ENCODE measurements at places on chromosomes 5 and 9. TPM values are rescaled to one million over a fixed set of nuclear protein-coding genes. Genes with fewer than 3 reads are reported as not detected.

Gene ZDHHC11B
- total RNA-seq: 5.4 TPM

Gene NUTM2G
- not detected for total RNA-seq

Gene IDNK
- 7.4 TPM for total RNA-seq

Gene MYORG
- total RNA-seq: 8.1 TPM

Gene PCDHA9
- 0.85 TPM for total RNA-seq

Gene GABRP
- total RNA-seq: 33.1 TPM

Gene IFNA13
- not detected for total RNA-seq

DNA sequence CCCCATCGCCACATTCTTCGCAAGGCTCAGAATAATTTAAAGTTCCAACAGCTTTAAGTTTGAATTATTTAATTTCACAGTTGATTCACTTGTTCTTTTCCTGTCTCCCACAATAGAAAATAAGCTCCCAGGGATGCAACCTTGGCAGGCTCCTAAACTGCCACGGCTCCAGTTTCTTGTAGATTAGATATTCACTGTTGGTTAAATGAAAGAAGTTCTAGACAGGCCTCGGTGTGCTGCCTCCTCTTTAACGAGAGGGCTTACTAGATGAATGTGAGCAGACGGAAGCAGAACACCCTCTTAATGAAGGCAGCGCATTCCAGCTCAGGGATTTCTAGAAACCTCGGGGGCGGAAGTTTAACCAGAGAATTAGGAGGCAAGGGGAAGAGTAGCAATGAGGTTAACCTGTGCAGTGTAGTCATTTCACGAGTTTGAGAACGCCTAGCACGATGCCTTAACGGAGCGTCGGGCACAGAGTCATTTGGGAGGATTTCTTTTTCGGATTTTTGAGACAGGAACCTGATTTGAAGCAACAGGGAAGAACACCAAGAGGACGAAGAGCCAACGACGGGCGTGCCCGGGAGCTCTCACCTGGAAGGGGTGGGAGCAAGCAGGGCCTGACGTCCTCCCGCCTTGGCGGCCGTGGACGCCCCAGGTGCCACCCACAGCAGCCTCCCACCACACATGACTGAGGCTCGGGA is 637 bp upstream of the SMC5 start:
- H3K4me3 ChIP-seq: peak overlapping the region; percentile 96
- peaks cover 14% of the 10 kb centered on the region for H3K4me1 ChIP-seq
- H3K27ac ChIP-seq: peak overlapping the region; percentile 94
- no peaks in the 10 kb centered on the region for H3K36me3 ChIP-seq
- no peaks in the 10 kb centered on the region for H3K27me3 ChIP-seq
- peak; percentile 86 for DNase-seq

- H3K4me1 ChIP-seq: no peaks in the 10 kb centered on the region
- no peak overlapping the region for H3K4me3 ChIP-seq
- DNase-seq: no peak
- no peak overlapping the region for H3K27ac ChIP-seq
These were observed 11.7 kb downstream of the ZNF510 start for GRCh38 chr9:96766199-96766598.

GRCh38 chr5:93636837-93637236 is 53.8 kb downstream of the NR2F1 start:
- no peaks in the 10 kb centered on the region for H3K36me3 ChIP-seq
- no peaks in the 10 kb centered on the region for H3K27me3 ChIP-seq
- H3K27ac ChIP-seq: no peak overlapping the region
- no peaks in the 10 kb centered on the region for H3K4me1 ChIP-seq
- no peak for DNase-seq
- no peak overlapping the region for H3K4me3 ChIP-seq

DNA sequence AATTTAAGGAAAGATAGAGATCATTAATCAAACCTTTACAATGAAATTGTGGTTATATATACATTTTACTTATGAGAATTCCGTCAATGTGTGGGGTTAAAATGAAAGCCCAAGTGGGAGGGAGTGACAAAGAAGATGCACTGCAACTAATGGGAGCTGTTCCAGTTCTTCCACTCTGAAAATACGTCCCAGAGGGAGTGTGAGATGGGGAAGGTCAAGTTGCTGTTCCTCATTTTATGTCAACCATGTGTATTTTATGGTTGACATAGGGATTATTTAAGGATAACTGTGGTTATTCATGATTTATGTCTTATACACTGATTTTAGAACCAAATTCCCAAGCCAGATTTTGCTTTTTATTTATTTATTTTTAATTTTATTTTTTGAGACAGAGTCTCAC is 14.2 kb upstream of the RGS3 start:
- no peak overlapping the region for H3K27ac ChIP-seq
- no peaks in the 10 kb centered on the region for H3K4me1 ChIP-seq
- no peak for DNase-seq

DNA sequence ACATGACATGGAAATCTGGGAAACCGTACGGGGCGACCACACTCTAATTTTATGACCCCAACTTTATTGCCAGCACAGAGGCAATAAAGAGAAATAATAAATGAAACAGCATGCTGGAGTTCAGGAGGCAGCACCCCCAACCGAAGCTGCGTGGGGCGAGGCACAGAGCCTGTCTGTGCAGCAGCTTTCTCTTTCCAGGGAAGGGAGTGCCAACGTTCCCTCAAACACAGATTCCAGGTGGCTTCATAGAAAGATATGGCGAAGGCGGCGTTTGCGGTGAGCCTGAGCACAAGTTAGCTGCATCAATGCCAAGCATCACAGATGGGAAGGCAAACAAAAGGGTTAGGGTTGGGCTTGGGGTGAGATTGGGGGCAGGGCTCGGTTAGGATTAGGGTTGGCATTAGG is 114.8 kb downstream of the HSD17B3 start:
- H3K4me3 ChIP-seq: no peak overlapping the region
- H3K27ac ChIP-seq: no peak overlapping the region
- H3K4me1 ChIP-seq: no peaks in the 10 kb centered on the region
- H3K36me3 ChIP-seq: no peaks in the 10 kb centered on the region
- DNase-seq: no peak

GRCh38 chr9:87592554-87593358 is 95.1 kb downstream of the DAPK1 start:
- H3K27ac ChIP-seq: peak overlapping the region; percentile 32
- H3K4me1 ChIP-seq: peaks cover 31% of the 10 kb centered on the region
- no peaks in the 10 kb centered on the region for H3K36me3 ChIP-seq
- H3K4me3 ChIP-seq: peak overlapping the region; percentile 22
- no peaks in the 10 kb centered on the region for H3K27me3 ChIP-seq

- H3K4me3 ChIP-seq: no peak overlapping the region
- no peak for DNase-seq
- H3K4me1 ChIP-seq: no peaks in the 10 kb centered on the region
- peaks cover 8% of the 10 kb centered on the region for H3K36me3 ChIP-seq
- no peaks in the 10 kb centered on the region for H3K27me3 ChIP-seq
These were observed 4.3 kb downstream of the GFM2 start for GRCh38 chr5:74762599-74762998.

GRCh38 chr5:179980767-179981166 is 73.1 kb upstream of the TBC1D9B start:
- no peaks in the 10 kb centered on the region for H3K27me3 ChIP-seq
- H3K27ac ChIP-seq: no peak overlapping the region
- peak; percentile 24 for DNase-seq
- no peaks in the 10 kb centered on the region for H3K4me1 ChIP-seq
- H3K4me3 ChIP-seq: no peak overlapping the region
- H3K36me3 ChIP-seq: peaks cover 8% of the 10 kb centered on the region

DNA sequence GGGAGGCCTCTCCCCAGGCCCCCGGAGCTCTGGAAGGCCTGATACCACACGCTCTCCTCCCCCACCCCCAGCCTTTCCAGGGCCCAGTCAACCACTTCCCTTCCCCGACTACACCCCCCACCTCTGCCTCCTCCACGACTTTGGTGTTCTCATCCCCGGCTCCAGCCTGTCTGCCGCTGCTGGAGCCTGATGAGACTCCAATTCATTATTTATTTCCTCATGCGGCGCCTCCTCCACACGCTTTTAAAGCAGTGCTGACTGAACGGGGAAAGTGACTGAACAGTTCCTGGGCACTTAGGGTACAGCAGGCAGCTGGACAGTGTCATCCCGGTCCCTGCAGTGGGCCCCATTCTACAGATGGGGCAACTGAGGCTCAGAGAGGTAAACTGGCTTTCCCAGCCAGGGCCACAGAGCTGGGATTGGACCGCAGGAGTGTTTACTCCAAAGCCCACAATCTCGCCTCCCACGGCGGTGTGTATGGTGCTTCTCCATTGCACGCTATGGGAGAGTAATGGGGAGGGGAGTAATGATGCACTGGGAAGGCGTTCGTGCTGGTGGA is 15.9 kb upstream of the RPL26L1 start:
- no peaks in the 10 kb centered on the region for H3K36me3 ChIP-seq
- no peaks in the 10 kb centered on the region for H3K27me3 ChIP-seq
- H3K4me3 ChIP-seq: no peak overlapping the region
- no peak overlapping the region for H3K27ac ChIP-seq

- H3K27me3 ChIP-seq: no peaks in the 10 kb centered on the region
- H3K36me3 ChIP-seq: no peaks in the 10 kb centered on the region
- H3K4me3 ChIP-seq: peak overlapping the region; percentile 55
- no peaks in the 10 kb centered on the region for H3K4me1 ChIP-seq
- H3K27ac ChIP-seq: no peak overlapping the region
- DNase-seq: no peak
These were observed 921.8 kb downstream of the NR2F1-AS1 start for GRCh38 chr5:92659246-92659645.

DNA sequence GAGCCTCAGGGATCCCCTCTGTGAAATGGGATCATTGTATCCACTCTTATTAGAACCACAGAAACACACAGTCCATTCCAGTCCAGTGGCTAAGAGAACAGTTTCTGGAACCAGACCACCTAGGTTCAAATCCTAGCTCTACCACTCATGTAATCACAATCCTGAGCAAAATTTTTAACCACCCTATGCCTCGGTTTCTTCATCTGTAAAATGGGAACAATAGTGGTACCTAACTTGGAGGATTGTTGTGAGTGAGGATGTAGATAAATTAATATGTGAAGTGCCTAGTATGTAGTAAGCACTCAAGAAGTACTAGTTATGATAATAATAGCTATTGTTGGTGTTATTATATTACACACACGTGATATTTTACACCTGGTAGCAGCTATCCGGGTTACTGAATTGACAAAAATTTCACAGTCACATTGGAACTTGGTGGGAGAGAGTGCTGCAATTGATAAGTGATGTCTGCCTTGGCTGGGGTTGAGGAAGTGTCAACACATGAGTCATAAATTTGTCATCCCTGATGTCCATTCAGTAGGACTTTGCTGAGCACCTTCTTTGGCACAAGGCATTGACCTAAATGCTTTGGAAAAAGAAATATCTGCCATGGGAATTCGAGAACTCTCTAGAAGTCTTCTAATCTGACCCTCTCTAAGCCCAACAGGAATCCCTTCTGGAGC is 68.4 kb downstream of the COL27A1 start:
- no peak overlapping the region for H3K4me3 ChIP-seq
- H3K27ac ChIP-seq: no peak overlapping the region
- no peaks in the 10 kb centered on the region for H3K27me3 ChIP-seq
- no peaks in the 10 kb centered on the region for H3K4me1 ChIP-seq
- DNase-seq: no peak

DNA sequence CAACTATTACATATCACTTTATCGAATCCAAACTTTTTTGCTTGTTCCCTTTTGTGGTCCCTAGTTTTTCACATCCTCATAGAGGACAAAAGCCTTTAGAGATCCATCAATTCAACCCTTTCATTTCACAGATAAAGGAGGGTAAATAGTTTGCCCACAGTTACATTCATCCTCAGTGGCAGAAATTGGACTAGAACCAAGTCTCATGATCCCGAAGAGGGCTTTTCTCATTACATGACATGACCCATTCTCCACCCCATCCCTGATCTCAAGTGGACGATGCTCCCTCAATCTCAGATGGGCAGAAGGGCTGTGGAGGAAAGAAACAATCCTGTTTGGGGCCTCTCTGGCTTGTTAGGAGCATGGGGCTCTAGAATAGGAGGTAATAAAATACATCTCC is 23.1 kb downstream of the TICAM2 start:
- H3K27me3 ChIP-seq: no peaks in the 10 kb centered on the region
- H3K4me1 ChIP-seq: no peaks in the 10 kb centered on the region
- no peak overlapping the region for H3K4me3 ChIP-seq
- H3K27ac ChIP-seq: no peak overlapping the region
- no peak for DNase-seq

DNA sequence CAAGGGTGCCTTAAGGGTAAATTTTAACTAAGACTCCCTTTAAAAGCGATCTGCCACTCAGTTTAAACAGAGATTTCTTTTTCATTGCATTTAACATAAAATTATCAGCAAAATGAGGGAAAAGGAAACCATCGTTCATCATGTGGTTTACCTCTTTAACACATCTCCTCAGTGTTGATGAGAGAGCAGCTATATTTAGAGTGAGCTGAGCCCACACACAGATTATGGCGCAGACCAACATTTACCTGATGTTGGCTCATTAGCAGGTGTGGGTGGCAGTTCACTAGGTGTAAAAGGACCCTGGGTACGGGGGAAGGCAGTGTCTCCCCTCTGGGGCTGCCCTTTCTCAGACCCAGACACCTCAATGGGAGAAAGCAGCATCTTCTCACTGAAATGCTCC is 149.8 kb downstream of the ENTREP1 start:
- DNase-seq: no peak
- H3K36me3 ChIP-seq: no peaks in the 10 kb centered on the region
- H3K4me3 ChIP-seq: no peak overlapping the region
- H3K27ac ChIP-seq: no peak overlapping the region

- H3K27me3 ChIP-seq: no peaks in the 10 kb centered on the region
- DNase-seq: no peak
- H3K27ac ChIP-seq: no peak overlapping the region
- no peaks in the 10 kb centered on the region for H3K4me1 ChIP-seq
- no peaks in the 10 kb centered on the region for H3K36me3 ChIP-seq
- H3K4me3 ChIP-seq: no peak overlapping the region
These were observed 133.2 kb upstream of the PHYKPL start for GRCh38 chr5:178365501-178366440.

GRCh38 chr9:115042781-115043509 is 75.0 kb downstream of the TNC start:
- no peaks in the 10 kb centered on the region for H3K4me1 ChIP-seq
- no peaks in the 10 kb centered on the region for H3K27me3 ChIP-seq
- no peak overlapping the region for H3K27ac ChIP-seq
- H3K36me3 ChIP-seq: no peaks in the 10 kb centered on the region
- no peak for DNase-seq
- no peak overlapping the region for H3K4me3 ChIP-seq

DNA sequence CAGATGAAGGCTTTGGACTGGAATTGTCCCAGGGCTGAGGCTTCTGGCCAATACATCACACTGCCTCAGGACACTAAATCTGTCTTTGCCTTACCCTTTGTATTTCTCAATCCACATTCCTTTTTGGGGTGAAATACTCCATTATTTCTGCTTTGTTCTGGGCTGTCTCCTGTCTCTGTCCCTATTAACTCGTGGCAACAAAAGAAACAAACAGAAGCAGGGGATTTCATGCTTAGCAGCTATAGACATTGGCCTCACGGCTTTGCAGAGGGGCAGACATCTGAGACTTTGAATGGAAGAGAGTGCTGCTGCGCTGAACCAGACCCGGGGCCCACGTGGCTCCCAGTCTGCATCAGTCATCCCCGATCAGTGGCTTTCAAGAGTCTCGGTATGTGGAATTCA is 129.7 kb downstream of the ARL15 start:
- H3K36me3 ChIP-seq: no peaks in the 10 kb centered on the region
- no peak overlapping the region for H3K27ac ChIP-seq
- DNase-seq: no peak
- H3K4me3 ChIP-seq: no peak overlapping the region
- no peaks in the 10 kb centered on the region for H3K27me3 ChIP-seq
- H3K4me1 ChIP-seq: no peaks in the 10 kb centered on the region

Data from kidney (tissue), 22 donors.